OCI-M1 (cell line): ENCODE measurements at places on chromosomes 12 and 14.
A peak's percentile ranks its signal among the peaks of the same experiment; 100 is the strongest.

GRCh38 chr14:105374389-105374788, 23.9 kb upstream of the TEX22 start:
- peak; percentile 11 for DNase-seq

- no peak for DNase-seq
These were observed 112.9 kb downstream of the TMEM132D start for GRCh38 chr12:129790930-129791329.

- no peak for DNase-seq
These were observed 1085.4 kb downstream of the SLC6A15 start for GRCh38 chr12:83827193-83827592.

- no peak for DNase-seq
These were observed 59.1 kb upstream of the PCED1B start for GRCh38 chr12:47020211-47020821.

- no peak for DNase-seq
These were observed 74.5 kb downstream of the VWF start for GRCh38 chr12:6049992-6050391.

GRCh38 chr14:80664576-80664975, 277.0 kb downstream of the CEP128 start:
- DNase-seq: no peak

DNA sequence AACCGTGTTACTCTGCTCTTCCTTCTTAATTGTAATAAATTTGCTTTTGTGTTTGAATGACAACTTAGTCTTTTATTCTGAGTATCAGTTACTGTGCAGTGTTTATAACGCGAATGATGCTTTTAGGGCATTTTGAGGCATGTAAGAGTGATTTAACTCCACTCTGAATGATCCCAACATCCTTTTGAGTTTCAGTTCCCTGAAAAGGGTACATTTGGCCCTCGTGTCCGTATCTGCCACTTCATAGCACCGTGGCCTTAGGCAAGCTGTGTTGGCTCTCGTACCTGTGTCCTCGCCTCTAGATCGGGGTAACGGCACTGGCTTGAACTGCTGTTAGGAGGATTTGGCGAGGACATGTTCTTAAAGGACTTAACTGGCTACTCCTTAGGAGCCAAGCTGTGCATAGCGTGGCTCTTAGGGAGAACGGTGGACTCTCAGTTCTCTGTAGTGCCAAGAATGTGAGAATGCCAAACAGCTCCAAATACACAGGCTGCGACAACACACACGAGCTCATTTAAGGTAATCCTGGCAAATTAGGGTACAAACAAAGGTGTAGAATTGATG, 92.0 kb downstream of the PPP2R5C start:
- DNase-seq: no peak

DNA sequence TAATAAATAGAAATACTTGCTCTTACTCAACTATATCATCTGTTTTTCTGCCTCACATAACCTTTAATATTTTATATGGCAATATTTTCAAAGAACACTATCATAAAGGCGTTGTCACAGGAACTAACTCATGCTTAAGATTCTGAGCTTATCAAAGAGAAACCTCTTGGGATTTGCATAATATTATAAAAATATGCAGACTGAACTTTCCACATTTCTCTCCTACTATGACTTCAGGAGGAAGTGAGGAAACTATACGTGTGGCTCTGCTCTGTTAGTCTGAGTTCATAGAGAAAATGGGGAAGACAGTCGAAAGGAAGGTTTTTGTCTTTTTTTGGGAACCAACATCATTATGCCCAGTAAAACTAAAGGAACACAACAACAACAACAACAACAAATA, 124.7 kb downstream of the GARIN6 start:
- DNase-seq: no peak

DNA sequence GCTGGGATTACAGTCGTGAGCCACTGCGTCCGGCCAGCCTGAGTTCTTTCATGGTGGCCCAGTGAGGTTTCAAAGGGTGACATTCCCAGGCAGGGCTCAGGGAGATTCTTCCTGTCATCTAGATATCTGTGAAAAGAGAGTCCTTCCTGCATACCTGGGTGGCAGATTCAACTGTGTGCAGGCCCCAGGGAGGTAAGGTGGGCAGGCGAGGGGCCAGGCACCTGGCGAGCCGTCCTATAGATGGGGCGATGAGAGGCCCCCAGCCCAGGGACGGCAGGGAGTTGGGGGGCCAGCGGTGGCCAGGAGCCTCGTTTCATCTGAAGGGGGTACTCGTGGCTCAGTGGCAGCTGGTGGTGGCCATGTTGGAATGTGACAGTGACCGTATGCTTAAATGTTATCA, 7.1 kb upstream of the EP400 start:
- DNase-seq: no peak

DNA sequence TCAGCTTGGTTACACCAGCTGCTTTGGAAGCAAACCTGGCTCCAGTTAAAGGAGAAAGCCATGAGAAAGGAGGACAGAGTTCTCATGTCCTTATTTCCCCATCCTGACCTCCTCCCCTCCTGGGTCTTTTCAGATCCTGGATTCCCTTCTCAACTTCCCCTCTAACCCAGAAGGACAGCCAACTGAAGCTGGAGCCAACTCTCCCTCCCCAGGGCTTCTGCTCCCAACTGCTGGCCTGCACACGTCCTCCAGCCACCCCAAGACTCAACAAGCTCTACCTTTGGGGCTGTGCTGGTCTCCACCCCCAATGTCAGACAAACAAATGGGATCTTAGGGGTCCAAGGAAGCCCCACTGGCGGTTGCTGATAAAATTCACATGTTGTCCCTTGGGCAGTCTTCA, 651.1 kb upstream of the TBX3 start:
- DNase-seq: no peak

GRCh38 chr12:104551313-104551931, 94.7 kb downstream of the CHST11 start:
- no peak for DNase-seq

DNA sequence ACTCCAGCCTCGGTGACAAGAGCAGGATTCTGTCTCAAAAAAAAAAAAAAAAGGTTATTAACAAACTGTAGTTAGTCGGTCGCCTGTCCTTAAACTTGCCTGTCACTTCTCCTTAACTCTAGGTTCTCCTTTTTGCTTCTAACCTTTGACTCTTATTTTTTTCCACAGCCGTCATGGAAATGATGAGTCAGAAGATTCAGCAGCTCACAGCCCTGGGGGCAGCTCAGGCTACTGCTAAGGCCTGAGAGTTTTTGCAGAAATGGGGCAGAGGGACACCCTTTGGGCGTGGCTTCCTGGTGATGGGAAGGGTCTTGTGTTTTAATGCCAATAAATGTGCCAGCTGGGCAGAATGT, 418 bp upstream of the MYG1 start:
- DNase-seq: peak; percentile 87

GRCh38 chr12:43579206-43579605, 27.2 kb upstream of the ADAMTS20 start:
- DNase-seq: no peak

- no peak for DNase-seq
These were observed 219.5 kb upstream of the OTX2 start for GRCh38 chr14:57029620-57030253.

DNA sequence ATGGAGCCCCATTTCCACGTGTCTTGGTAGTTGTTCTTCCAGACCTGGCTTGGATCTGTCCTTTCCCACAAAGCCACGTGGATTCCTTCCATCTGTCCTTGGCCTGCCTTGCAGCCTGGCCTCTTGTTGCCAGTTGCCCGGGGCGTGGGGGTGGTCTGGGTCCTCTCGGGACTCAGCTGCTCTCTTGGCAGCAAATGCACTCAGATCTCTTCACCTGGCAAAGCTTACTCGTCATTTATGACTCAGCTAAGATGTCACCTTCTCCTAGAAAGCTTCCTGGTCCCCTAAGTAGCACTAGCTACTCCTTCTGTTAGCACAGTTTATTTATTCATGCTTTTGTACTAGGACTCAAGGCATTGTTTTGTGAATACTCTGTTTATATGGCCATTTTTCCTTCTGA, 13.6 kb downstream of the PLEKHG3 start:
- no peak for DNase-seq

GRCh38 chr14:94088516-94088915, 7.4 kb downstream of the IFI27L1 start:
- no peak for DNase-seq

DNA sequence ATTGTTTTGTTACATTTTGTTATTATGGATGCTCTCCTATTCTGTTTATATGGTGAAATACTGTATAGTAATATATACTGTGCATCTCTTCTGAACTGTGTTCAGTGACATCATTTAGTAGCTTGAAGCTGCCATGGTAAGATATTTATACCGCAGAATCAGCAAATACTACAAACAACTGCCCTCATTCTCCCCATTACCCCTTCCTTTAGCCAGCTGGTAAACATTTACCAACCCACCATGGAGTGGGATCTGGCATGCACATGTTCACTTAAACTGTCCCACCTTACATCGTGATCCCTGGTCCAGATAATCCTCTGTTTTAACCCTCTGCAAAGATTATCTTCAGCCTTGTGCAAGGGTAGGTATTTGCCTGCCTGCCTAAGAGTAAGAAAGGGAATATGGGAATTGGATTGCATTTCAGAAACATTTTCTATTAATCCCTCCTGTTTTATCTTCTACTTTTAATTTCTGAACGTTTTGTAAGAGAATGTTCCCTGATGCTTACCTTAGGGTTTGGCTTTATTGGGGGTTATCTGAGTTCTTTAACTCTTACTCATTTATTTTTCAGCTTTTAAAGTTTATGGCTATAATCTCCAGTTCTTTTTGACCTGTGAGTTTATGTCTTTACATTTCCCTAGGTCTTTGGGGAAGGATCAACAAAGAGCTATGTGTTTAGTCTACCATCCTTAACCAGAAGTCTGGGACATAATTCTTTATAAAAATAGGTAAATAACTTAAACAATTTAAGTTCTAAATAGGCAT, 46.5 kb downstream of the FBXO34 start:
- no peak for DNase-seq

DNA sequence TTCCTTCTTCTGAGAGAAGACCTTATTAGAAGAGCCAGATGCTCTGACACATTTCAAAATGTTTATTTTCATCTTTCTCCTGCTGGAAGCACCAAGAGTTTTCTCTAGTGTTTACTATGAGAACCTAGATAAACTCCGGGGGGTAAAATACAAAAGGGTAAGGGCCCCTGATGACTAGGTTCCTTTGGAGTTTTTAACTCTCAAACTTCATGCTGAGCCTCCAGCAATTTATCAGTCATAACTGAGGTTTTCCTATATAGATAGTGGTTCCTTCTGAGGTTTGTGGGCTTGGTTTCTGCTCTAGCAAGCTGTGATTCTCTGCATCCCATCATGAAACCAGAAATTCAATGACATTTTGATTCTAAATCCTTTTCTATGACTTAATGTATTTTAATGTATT, 210.9 kb downstream of the LRFN5 start:
- DNase-seq: peak; percentile 16

- no peak for DNase-seq
These were observed 5.9 kb upstream of the FBLN5 start for GRCh38 chr14:91953170-91953985.

DNA sequence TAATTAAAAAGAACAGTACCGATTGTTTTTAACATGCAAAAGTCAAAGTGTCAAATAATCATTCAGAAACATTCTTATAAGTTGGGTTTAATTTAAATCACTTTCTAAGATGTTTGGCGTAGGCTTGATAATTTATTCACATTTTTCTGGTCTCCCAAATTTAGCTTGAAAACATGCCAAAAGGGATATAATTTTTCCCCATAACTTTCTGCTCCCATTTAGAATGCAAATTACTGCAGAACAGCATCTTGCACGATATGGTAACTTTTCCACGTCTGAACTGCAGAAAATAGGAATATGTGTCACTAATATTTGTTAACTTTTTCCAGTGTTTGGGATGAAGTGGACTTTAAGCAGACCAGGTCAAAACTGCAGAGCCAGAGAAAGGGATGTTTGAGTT, 1592.4 kb upstream of the SEL1L start:
- no peak for DNase-seq

DNA sequence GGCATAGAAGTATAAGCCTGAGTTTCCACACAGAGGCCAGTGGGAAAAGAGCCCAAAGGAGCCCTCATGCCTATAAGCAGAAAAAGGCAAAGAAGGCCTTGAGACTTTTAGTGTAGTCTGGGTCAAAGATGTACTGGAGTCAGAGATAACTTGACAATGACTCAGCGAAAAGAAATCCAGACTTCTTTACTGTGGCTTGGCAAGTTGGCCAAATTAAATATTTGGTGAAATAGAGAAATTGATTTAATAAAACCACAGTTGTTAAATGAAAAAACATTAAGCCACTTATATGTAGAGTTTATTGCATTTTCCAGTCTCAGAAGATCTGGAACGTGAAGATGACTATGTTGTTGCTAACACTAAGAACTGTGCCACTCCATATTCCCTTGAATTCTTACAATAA, 105.1 kb downstream of the TMTC3 start:
- DNase-seq: peak; percentile 64

DNA sequence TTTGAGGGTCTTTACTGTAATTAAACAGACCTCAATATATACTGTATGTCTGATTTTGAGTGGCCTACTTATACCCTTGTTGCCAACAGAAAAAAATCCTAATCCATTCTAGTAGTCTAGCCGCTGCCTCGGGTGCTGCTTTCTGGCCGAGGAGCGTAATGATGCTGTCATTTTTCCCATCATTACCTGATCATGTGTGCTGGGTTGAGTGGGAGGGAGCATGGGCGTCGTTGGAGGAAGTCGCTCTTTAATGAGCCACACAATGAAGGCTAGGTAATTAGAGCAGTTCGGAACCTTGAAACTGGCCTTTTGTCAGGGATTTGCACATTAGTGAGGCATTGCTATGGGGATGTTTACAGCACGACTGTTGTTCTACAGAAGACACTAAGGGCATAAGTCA, 76.1 kb upstream of the RFX4 start:
- DNase-seq: no peak

DNA sequence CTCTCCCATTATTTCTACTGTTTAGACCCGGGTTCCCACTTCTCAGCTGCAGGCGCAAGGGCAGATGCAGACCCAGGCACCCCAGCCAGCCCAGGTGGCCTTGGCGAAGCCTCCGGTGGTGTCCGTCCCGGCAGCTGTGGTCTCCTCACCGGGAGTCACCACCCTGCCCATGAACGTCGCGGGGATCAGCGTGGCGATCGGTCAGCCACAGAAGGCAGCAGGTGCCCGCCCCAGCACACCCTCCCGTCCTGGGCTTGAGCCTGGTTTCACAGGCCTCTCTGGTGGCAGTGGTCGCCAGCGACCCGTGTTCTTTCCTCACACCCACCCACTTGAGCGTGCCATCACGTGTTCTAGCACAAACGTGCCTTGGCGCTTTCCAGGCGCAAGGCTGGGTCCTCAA, 77.4 kb downstream of the DDX51 start:
- no peak for DNase-seq

GRCh38 chr12:131912518-131913274, 16.4 kb upstream of the PUS1 start:
- peak; percentile 12 for DNase-seq
